ENCODE measurements at places on chromosomes 5 and 9.

DNA sequence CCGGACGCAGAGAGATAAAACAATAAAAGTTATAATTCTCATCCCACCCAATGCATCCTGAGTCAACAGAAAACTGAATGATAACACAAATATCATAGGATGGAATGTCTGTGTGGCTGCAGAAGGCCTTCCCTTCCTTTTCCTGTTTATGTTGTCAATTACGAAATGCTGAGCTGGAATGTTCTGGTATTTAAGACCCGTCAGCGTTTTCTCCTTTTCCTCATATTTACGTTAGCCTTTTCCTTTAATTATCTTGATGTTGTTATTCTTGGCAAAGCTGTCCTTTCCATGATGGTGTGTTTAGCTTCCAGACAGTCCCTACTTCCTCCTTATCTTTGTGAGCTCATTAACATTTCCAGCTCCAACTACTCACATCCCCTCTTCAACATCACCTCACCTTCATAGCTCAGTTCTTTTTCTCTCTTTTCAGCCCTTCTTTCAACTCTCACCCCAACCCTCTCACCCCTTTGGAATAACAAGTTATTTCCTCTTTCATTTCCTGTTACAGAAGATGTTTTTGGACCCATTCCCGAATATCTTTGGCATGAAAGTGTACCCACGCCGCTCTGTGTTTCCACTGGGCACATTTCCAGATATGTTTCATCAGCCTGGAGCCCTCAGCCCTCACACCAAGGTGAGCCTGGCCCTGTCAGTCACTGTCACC lies 221.6 kb downstream of the NR2F1-AS1 start:
- peak; percentile 31 for DNase-seq

DNA sequence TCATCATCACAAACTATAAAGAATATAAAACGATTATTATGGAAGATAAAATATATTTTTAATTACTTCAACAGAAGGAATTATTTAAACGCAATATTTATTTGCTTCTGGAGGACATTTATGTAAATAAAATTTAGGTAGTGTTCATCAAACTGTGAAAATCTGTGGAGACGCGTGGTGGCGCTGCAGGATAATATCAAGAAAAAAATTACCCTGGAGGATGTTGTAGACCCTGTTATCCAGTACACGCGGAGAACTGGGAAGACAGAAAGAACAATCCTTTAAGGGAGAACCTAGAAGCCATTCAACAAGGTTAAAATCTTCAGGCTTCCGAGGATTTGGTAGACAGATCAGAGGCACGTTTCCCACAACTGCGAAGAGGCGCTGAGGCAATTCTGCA lies at the start of gene PCDHB12:
Gene PCDHB12, plus strand, starts transcription at position 242 of the 400 bp plus-strand sequence. CDS start 189 bp downstream, outside the sequence.
- DNase-seq, result peak; percentile 34

DNA sequence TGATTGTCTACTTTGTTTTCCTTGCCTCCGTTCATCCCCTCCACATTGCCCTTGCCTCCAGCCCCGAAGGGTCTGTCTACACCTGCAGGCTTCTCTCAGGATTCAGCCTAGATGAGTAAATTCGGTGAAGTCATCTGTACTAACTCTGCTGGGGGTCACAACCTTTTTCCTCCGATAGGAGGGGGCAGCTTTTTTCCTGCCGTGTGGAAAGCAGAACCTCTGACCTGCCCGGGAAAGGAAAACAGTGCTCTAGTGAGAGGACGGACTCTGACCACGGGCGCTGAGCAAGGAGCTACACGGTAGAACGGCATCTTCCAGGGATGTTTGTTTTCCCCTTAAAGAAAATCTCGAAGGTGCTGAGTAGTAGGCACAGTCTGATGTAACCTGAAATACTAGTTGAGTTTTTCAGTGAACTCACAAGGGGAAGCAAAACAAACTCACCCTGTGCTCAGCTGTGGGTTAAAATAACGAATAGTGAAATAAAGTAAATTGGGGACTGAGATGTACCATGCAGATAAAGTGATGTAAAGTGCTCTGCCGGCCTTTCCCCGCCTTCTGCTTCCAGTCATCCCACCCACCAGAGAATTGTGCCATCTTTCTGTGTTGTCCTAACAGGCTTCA lies 281.8 kb downstream of the AOPEP start:
- DNase-seq, result no peak

- no peak for DNase-seq
Observed at GRCh38 chr9:135039266-135039870, 48.1 kb upstream of the OLFM1 start.

DNA sequence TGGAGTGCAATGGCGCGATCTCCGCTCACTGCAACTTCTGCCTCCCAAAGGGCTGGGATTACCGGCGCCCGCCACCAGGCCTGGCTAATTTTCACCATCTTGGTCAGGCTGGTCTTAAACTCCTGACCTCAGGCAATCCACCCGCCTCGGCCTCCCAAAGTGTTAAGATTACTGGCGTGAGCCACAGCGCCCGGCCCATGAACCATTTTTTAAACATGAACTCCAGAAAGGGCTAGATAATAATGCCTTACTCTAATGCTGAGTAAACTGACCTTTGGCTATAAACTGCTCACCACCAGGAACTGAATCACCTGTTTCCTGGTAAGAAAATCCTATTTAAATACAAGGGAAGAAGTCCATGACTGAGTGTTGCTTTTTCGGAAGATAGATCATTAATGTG lies 23.2 kb upstream of the DAB2 start:
- DNase-seq, result no peak

DNA sequence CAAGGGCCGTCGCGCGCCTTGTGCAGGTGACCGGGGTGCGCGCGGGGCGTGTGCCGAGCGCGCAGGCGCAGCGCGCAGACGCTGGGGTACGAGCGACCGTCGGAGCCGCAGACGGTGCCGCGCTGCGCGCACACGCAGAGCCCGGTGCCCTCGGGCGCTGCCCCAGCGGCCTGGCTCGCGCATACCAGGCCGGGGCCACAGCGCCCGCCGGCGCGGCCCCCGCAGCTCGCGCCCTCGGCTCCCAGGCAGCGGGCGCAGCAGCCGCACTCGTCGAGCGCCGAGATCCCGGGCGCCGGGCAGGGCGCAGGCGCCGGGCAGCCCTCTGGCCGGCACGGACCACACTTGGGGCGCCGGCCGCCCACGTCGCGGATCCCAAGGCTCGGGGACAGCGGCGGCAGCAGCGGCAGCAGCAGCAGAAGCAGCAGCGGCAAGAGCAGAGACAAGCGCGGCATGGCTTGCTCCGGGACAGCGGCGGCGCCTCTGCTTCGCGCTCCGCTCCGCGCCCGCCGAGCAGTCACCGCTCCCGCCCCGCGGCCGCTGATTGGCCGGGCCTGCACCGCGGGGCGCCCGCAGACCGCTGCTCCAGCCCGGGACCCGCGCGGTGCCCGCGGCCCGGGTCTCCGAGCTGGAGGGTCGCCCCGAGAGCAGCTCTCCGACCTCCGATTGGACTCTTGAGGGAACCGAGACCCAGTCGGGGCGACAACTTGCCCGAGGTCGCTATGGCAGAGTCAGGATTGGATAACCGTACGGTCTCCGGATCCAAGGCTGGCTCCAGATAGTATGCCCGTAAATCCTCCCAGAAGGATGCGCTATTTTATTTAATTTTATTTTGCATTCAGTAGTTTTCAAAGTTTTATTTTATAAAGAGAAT lies at the start of gene IGFBPL1:
Gene IGFBPL1, minus strand, starts transcription at position 482 of the 871 bp plus-strand sequence. Its CDS starts 30 bp downstream, at position 452.
- DNase-seq, result no peak

GRCh38 chr5:37198842-37199241 lies 50.3 kb downstream of the CPLANE1 start:
- DNase-seq, result no peak

DNA sequence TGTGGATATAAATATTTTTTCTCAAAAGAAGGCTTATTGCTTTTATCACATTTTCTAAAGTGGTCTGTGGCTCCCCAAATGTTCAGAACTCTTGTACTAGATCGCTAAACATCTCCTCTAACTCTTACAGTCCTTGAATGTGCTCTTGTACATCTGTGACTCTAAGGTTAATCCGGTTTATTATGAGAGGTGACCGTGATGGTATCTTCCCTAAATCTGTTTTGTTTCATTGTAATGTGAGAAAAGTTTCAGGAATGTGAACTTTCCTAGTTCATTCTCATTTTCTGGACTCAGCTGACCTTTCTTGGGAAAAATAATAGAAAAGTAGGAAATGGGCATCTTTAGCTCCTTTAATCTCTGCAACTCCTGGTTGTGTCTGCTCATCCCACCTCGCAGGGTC lies 94.5 kb upstream of the CD180 start:
- DNase-seq, result no peak

DNA sequence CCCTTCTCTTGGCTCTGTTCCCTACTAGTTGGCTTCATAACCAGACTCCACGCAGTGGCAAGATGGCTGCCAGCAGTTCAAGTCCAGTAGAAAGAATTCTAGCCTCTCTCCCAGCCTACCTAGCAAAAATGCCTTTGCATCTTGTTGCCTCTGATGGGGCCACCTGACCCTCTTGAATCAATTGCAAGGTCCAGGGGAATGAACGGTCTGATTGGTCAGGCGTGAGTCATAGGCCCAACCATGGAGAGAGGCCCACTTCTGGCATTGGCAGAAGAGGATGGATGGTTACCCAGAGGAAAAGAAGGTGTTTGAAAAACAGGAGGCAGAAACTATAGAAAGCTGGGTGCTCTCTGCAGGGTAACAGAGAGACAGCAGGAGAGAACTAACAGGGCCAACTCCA lies 622.6 kb downstream of the CCDC171 start:
- DNase-seq, result no peak

DNA sequence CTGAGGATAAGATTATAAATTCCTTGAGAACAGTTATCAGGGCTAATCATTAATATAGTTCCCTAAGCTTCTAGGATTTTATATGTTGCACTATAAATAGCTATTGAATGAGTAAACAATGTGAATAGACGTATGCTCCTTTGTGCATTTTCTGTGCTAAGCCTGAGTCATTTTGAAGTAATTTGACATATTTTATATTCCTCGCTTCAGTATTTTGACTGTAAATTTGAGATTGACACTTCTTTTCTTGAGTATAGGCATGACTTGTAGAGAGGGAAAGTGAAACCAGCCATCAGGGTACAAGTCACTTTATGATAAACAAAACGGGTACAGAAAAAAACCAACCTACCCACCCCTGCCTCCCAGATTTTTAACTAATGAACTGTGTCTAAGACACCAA lies 367.7 kb upstream of the PRR16 start:
- DNase-seq, result peak; percentile 10

- no peak for DNase-seq
Observed at GRCh38 chr5:146944764-146945616, 66.4 kb upstream of the PPP2R2B start.

- no peak for DNase-seq
Observed at GRCh38 chr9:92393686-92394085, 10.7 kb downstream of the OGN start.

GRCh38 chr5:65172486-65173129 lies 309.1 kb downstream of the ADAMTS6 start:
- no peak for DNase-seq

- DNase-seq, result no peak
Observed at GRCh38 chr9:117823576-117823975, 119.4 kb downstream of the TLR4 start.

DNA sequence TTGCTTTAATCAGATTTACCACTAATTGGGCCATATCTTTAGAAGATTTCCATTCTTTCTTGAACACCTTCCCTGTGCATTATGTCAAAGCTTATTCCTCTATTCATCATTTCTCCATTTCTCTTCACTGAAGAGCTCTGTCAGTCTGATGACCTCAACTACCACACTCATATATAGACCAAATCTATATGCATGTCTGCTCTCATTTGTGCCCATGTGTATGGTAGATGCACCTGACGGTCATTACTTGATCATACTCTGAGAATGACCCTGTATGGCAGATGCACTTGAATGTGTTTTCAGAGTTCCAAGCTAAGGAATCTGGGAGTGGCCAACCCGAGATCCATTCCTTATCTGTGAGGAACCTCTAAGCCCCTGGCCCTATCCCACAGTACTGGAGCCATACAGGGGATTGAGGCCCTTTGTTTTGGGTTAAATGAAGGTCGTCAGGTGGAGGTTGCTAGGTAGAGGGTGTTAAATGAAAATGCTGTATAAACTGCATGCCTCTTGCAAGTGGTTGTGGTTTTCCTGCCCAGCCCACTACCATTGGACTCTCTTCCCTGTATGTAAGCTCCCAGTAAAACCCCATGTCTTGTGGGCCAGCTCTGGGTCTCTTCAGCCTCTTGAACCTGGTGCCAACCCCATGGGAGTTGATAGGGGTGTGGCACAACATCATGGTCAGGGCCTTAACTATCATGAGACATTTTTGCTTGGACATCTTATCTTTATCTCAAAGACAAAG lies 229.5 kb downstream of the KIAA0825 start:
- no peak for DNase-seq

- no peak for DNase-seq
Observed at GRCh38 chr5:69484891-69485290, 7.7 kb upstream of the OCLN start.

- DNase-seq, result no peak
Observed at GRCh38 chr5:150149618-150150017, 6.0 kb downstream of the PDGFRB start.

DNA sequence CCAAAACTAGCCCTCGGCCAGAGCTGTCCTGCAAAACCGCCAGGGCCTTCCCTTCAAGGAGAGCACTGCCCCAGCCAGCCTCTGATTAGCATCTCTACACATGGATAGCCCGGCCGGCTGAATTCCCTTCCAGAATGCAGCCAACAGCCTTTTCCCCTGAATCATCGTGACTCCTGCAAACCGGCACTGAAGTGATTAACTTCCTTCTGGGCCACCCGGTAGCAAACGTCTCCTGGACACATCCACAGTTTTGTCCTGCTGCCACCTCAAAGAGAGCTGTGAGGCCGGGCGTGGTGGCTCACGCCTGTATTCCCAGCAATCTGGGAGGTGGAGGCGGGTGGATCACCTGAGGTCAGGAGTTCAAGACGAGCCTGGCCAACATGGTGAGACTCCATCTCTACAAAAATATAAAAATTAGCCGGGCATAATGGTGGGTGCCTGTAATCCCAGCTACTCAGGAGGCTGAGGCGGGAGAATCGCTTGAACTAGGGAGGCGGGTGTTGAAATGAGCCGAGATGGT lies 21.1 kb upstream of the EEIG1 start:
- DNase-seq, result peak; percentile 63

DNA sequence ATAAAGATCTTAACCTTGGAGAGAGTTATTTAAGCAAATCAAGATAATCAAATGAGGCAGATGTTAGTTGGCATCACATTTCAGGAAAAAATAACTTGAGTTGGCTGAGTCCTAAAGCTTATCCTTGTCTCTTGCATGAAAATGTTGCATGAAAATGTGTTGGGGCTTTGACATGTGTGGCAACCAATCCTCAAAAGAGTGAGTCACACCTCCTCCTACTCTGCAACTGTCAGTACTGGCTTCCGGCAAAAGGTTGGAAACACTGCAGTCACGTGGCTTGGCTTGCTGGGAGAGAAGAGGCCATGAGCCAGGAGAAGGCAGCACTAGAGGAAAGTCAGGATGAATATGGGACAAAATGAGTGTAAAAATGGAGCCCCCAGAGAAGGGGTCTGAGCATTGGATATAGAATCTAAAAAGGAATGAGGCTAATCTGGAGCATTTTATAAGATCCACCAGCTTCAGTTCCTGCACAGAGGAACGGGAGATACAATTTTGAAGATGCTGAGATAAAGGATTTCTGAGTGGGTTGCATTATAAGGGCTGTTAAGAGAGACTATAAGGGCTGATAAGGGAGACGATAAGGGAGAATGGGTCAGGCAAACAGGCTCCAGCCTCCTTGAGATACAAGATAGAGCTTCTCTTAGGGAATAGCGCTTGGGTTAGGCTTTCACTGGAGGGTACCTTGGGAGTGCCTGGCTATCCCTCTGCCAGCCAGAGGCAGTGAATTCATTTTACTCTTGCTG lies 43.1 kb downstream of the SPATA31D1 start:
- DNase-seq, result peak; percentile 3

GRCh38 chr5:80926979-80927656 lies 33.0 kb upstream of the RASGRF2 start:
- no peak for DNase-seq
